Activated CD8-positive, alpha-beta memory T cell treated with anti-CD3 and anti-CD28 coated beads, Interleukin-2, amount 10 ng/mL, durations not matched to agents 7 days and 5 days (primary cell): ENCODE measurements at places on chromosomes 7 and 10. TPM values are rescaled to one million over a fixed set of nuclear protein-coding genes. Genes with fewer than 3 reads are reported as not detected.

- H3K27me3 ChIP-seq: peaks cover 11% of the 10 kb centered on the region
- DNase-seq: no peak
- H3K4me3 ChIP-seq: no peak overlapping the region
- peaks cover 24% of the 10 kb centered on the region for H3K4me1 ChIP-seq
- H3K36me3 ChIP-seq: peaks cover 4% of the 10 kb centered on the region
- H3K27ac ChIP-seq: no peak overlapping the region
Observed at GRCh38 chr7:3157566-3158287, 114.1 kb upstream of the CARD11 start.

DNA sequence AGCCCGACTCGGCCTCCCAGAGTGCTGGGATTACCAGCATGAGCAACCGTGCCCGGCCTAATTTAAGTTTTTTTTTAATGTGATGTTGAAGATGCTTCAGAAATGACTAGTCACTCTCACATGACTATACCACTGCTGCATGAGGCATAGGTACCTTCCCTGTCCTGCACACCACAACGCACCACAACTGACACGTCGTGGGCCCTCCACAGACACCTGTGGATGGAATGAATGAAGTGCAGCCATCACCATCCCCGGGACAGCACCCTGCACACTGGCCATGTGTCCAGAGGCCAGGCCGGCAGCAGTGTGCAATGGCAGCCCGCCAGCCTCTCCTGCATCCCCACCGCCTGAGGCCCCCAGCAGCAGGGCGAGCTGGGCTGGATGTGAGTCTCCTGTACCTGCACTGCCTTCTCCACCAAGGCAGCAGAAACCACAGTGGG is 55.1 kb downstream of the VOPP1 start:
- H3K27ac ChIP-seq: no peak overlapping the region
- H3K4me3 ChIP-seq: no peak overlapping the region
- peaks cover 28% of the 10 kb centered on the region for H3K4me1 ChIP-seq
- DNase-seq: peak; percentile 76
- H3K36me3 ChIP-seq: peaks cover 16% of the 10 kb centered on the region

DNA sequence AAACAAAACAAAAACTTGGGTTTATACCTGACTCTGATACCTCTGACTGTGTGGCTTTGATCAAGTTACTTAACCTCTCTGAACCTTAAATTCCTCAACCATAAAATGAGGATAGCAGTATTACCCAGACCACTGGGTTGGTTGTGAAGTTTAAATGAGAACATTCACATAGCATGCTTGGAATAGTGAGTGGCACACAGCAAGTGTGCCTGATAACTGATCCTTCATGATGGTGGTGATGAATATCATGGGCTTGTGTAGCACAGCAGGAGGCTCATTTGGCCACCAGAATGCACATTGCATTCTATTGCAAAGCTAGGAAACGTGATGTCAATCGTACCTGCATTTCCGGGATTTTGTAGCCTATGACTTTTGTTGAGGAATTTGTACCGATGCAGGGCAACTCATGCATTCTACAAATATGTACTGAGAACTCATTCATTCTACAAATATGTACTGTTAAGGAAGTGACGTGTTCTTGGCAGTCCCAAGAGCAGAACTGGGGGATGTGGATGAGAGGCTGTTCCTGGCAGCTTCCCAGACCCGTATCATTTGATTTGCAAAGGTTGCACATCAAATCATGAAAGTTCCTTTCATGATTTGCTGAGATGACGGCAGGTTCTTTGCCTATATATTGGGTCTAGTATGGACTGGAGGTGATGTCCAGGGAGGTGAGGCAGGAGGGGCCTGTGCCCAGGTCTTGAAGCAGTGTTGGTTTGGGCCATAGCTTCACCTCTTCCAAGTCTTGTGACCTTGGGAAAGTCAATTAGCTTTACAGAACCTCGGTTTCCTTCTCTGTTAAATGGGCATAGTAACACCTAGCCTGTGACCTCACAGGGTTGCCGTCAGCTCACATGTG is 94.6 kb upstream of the SMNDC1 start:
- H3K27me3 ChIP-seq: no peaks in the 10 kb centered on the region
- H3K4me3 ChIP-seq: no peak overlapping the region
- DNase-seq: no peak
- H3K27ac ChIP-seq: peak overlapping the region; percentile 9

- no peak overlapping the region for H3K27ac ChIP-seq
- no peak for DNase-seq
- no peaks in the 10 kb centered on the region for H3K36me3 ChIP-seq
- no peak overlapping the region for H3K4me3 ChIP-seq
- peaks cover 42% of the 10 kb centered on the region for H3K27me3 ChIP-seq
Observed at GRCh38 chr10:79507440-79508167, 4.7 kb upstream of the EIF5AL1 start.

GRCh38 chr7:100626530-100627237 is 14.3 kb downstream of the MOSPD3 start:
- peaks cover 50% of the 10 kb centered on the region for H3K4me1 ChIP-seq
- no peaks in the 10 kb centered on the region for H3K27me3 ChIP-seq
- peak overlapping the region; percentile 69 for H3K4me3 ChIP-seq
- peaks cover 5% of the 10 kb centered on the region for H3K36me3 ChIP-seq
- peak overlapping the region; percentile 81 for H3K27ac ChIP-seq

DNA sequence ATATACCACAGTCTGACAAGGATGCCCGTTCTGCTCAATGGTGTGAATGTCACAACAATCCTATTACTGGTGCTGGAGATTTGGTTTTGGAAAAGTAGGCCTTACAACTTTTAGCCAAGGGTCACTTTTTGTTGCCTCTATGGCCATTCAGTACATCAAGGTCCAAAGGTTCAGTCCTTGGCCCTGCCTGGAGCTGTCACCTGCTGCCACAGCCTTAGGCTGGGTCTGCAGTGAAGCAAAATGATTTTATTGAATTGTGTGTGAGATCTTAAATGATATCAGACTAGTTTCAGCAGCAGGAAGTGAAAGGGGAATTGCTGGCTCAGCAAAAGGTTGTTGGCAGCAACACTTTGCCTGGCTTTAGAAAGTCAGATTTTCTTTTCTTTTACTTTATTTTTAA is 427.6 kb downstream of the THSD7A start:
- H3K4me1 ChIP-seq: no peaks in the 10 kb centered on the region
- H3K4me3 ChIP-seq: no peak overlapping the region
- no peak for DNase-seq
- H3K36me3 ChIP-seq: no peaks in the 10 kb centered on the region

GRCh38 chr10:42753126-42753506 is 29.5 kb upstream of the BMS1 start:
- H3K36me3 ChIP-seq: peaks cover 1% of the 10 kb centered on the region
- no peak overlapping the region for H3K4me3 ChIP-seq
- H3K27ac ChIP-seq: no peak overlapping the region
- H3K27me3 ChIP-seq: peaks cover 65% of the 10 kb centered on the region

DNA sequence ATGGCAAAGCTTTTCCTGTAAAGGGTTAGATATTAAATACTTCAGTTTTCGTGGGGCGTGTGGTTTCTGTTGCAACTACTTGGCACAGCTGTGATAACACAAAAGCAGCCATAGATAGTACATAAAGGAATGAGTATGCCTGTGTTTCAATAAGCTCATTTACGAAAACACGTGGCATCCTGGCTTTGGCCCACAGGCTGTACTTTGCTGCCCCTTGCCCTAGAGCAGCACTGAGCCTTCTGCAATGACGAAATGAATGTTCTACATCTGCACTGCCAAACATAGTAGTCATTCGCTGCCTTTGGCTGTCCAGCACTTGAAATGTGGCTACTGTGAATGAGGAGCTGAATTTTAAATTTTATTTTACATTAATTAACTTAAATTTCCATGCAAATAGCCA is 376.2 kb upstream of the TPK1 start:
- no peak for DNase-seq
- no peak overlapping the region for H3K27ac ChIP-seq
- no peaks in the 10 kb centered on the region for H3K4me1 ChIP-seq

- peaks cover 15% of the 10 kb centered on the region for H3K4me1 ChIP-seq
- H3K27ac ChIP-seq: peak overlapping the region; percentile 75
- H3K27me3 ChIP-seq: no peaks in the 10 kb centered on the region
- H3K36me3 ChIP-seq: peaks cover 11% of the 10 kb centered on the region
- H3K4me3 ChIP-seq: peak overlapping the region; percentile 75
Observed at GRCh38 chr7:74083928-74084721, 521 bp downstream of the LIMK1 start.

GRCh38 chr10:92595505-92595904 is 2.6 kb downstream of the KIF11 start:
- peaks cover 27% of the 10 kb centered on the region for H3K36me3 ChIP-seq
- H3K27me3 ChIP-seq: no peaks in the 10 kb centered on the region
- H3K4me3 ChIP-seq: peak overlapping the region; percentile 91
- no peak for DNase-seq
- peaks cover 51% of the 10 kb centered on the region for H3K4me1 ChIP-seq

GRCh38 chr10:79335094-79335469 is 12.2 kb upstream of the PPIF start:
- no peak for DNase-seq
- H3K4me1 ChIP-seq: peaks cover 26% of the 10 kb centered on the region

GRCh38 chr10:118708571-118708970 is 46.2 kb downstream of the CACUL1 start:
- no peak overlapping the region for H3K27ac ChIP-seq
- H3K4me3 ChIP-seq: no peak overlapping the region
- no peaks in the 10 kb centered on the region for H3K4me1 ChIP-seq
- DNase-seq: no peak
- peaks cover 5% of the 10 kb centered on the region for H3K36me3 ChIP-seq
- H3K27me3 ChIP-seq: no peaks in the 10 kb centered on the region

DNA sequence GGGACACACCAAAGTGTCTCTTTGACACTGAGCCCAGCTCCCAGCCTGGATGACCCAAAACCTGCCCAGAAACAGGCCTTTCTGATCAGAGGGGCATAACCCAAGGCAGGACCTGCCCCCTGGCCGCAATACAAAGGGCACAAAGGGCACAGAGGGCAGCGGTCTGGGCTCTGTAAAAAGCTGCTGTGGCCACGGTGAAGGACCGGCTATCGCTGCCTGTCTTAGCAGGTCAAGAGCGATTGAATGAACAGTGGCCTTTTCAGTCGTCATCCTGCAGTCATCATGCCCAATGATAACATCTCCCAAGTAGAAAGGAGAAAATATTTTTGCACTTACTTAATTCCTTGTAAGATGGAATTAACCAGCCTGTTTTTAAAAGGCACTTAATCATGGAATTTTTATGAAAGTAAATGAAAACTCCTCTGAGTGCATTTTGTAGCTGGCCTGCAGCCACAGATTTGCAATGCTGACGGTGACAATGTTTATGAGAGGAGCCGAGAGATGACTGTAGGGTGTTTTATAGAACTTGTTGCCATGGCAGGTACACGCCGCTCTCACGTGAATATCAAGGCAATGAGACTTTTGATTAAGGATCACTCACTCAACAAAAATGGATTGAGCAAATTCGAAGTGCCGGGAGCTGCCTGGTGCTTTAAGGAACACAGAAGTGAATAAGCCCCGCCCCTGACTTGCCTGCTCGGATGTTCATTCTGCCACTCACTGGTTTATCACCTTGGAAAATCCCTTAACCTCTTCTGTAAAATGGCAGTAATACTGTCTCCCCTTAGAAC is 47.3 kb upstream of the BHLHA15 start:
- peaks cover 3% of the 10 kb centered on the region for H3K4me1 ChIP-seq
- DNase-seq: no peak
- no peaks in the 10 kb centered on the region for H3K27me3 ChIP-seq
- no peaks in the 10 kb centered on the region for H3K36me3 ChIP-seq
- no peak overlapping the region for H3K4me3 ChIP-seq

DNA sequence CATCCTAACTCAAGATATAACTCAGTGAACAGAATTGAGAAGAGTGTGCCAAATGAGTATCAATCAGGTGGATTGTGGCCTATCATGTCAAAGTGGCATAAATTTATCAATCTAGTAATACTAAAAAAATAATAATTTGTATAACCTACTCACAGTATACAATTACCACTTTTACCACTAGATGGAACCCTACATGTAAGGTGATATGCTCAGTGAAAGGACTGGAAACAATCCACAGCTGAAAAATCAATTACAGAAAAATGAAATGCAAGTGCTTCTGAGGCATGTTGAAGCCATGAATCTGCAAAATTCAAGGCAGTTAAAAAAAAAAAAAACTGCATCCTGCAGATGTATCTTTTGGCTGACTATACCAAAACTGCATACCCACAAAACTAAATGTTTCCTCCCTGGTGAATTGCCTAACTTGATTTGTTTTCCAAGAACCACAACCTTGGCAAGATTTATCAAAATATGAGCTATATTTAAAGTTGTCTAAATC is 13.9 kb downstream of the ARHGAP19 start:
- no peak for DNase-seq
- no peaks in the 10 kb centered on the region for H3K27me3 ChIP-seq
- H3K27ac ChIP-seq: no peak overlapping the region
- H3K36me3 ChIP-seq: peaks cover 3% of the 10 kb centered on the region
- peaks cover 8% of the 10 kb centered on the region for H3K4me1 ChIP-seq
- no peak overlapping the region for H3K4me3 ChIP-seq

DNA sequence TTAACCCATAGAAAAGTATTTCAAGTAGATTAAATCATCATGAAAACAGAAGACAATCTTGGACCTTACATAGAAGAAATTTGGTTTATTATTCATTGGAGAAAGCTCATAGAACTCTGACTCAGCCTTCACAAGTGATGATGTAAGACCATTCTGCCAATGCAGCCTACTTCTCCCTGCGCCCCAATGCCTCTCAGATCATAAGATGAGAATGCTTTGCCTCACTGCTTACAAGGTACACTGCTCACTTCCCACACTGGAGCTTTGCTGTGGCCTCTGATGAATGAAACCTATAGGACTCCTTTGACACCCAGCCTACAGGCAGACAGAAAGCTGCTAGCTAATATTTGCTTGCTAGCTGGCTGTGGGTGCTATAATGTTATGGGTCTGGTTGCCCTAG is 569.4 kb upstream of the STEAP1 start:
- no peak for DNase-seq
- H3K4me1 ChIP-seq: no peaks in the 10 kb centered on the region
- no peak overlapping the region for H3K4me3 ChIP-seq
- no peak overlapping the region for H3K27ac ChIP-seq

GRCh38 chr10:122115874-122116273 is 126.9 kb downstream of the TACC2 start:
- peaks cover 3% of the 10 kb centered on the region for H3K4me1 ChIP-seq
- no peak overlapping the region for H3K27ac ChIP-seq
- H3K4me3 ChIP-seq: no peak overlapping the region
- H3K36me3 ChIP-seq: no peaks in the 10 kb centered on the region

GRCh38 chr7:122748195-122748594 is 45.5 kb upstream of the RNF148 start:
- no peak overlapping the region for H3K4me3 ChIP-seq
- no peaks in the 10 kb centered on the region for H3K27me3 ChIP-seq
- H3K4me1 ChIP-seq: no peaks in the 10 kb centered on the region
- no peaks in the 10 kb centered on the region for H3K36me3 ChIP-seq

The PRKAR2B gene
- 1.1 TPM for total RNA-seq

The C10orf105 gene
- total RNA-seq: 0.26 TPM

The CDH23 gene
- 0.16 TPM for total RNA-seq

The DIP2C gene
- total RNA-seq: 0.99 TPM

The INPP5F gene
- 17.4 TPM for total RNA-seq

The AKR1E2 gene
- 2.5 TPM for total RNA-seq

The MPP7 gene
- total RNA-seq: 1.4 TPM

The WDR86 gene
- 0.29 TPM for total RNA-seq

The LRMDA gene
- not detected for total RNA-seq

The ITPRID1 gene
- not detected for total RNA-seq

The FBH1 gene
- 55.1 TPM for total RNA-seq

The PIK3CG gene
- 50.5 TPM for total RNA-seq

The SLC26A5 gene
- not detected for total RNA-seq

The PDGFA gene
- total RNA-seq: 0.67 TPM

The CCL24 gene
- not detected for total RNA-seq

The HOXA13 gene
- total RNA-seq: not detected

The SLC18A3 gene
- total RNA-seq: not detected

The ZNF804B gene
- not detected for total RNA-seq
